ENCODE measurements at places on chromosomes 3 and 15.

GRCh38 chr3:89685731-89686130 is 578.3 kb downstream of the EPHA3 start:
- DNase-seq, result no peak

- DNase-seq, result no peak
These were observed 93.7 kb upstream of the MBNL1 start for GRCh38 chr3:152174876-152175527.

- no peak for DNase-seq
These were observed 91.3 kb upstream of the PRR23E start for GRCh38 chr3:127101411-127102187.

DNA sequence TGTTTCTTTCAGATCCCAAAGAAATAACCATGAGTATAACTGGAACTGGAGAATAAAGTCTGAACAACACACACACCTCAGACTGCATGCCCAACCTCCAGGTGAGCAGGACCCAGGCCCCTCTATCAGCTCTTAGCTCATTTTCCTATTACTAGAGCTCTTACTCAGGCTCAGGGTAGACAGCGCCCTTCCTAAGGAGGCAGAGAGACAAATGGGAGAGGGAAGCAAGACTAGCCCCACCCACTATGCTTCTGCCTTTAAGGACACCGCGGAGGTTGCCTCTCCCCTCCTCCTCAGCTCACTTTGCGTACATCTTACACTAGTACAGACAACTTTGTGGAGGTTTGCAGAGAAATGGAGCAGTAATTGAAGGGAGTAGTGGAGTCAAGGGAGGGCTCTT is 44.0 kb upstream of the GLCE start:
- DNase-seq, result no peak

DNA sequence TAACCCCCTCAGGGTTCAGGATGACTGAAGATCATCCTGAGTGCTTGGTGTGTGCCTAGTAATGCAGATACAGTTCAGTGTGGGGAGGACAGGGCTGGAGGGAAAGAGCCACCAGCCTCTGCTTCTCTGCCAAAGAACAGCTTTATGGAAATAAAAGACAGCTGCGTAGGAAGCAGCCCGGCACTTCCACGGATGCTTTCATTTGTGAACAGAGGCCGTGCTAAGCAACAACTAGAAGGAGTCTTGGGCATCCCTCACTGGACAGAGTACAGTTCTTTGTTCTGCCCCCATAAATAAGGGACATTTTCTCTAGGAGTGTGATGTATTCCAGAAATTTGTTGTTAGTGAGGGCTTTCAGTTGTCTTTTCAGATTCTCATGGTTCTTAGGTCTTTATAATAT is 194.8 kb upstream of the RGMA start:
- peak; percentile 57 for DNase-seq

- no peak for DNase-seq
These were observed 47.2 kb downstream of the CD86 start for GRCh38 chr3:122102191-122102935.

DNA sequence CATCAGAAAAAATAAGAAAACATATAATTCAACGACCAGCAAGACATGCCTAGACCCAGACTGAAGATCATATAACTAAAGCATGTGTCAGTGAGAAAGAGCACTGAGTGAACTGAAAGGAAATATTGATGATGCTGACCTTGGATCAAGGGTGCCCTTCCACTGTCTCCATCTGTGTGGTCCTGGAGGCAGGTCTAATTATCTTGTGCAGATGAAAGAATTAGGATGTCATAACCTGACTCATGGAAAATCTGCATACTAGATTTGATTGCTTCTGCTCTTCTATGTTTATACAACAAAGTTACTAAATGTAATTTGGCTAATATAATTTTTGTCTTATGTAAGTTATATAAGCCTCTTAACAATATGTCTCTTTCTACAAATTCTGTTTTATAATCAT is 264.6 kb upstream of the TGFBR2 start:
- DNase-seq, result no peak

DNA sequence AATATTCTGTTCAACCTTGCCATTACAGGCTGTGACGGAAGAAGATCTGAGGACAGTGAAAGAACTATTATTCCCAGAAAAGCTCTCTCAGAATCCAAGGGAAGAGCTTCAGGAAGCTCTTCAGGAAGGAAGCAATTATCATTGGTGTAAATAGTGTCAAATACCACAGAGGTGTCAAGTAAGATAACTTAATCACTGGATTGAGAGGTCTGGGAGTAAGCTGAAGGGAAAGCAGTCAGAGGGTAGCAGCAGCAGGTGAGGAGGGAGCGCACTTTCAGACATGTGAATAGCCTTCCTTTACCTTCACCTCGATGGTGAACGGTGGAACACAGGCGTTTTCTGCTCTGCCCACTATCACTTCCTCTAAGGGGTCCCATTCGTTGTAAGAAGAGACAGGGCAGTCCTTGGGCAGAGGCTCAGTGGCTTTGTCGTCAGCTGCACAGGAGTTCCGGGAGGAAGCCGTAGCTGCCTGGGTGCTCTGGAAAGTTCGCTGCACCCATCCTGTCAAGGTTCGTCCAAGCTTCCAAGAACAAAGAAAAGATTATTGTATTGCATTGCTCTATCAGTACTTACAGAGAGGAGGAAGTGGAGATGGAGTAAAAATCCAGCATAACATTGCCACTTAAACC is 1.9 kb downstream of the GATM start:
- no peak for DNase-seq

DNA sequence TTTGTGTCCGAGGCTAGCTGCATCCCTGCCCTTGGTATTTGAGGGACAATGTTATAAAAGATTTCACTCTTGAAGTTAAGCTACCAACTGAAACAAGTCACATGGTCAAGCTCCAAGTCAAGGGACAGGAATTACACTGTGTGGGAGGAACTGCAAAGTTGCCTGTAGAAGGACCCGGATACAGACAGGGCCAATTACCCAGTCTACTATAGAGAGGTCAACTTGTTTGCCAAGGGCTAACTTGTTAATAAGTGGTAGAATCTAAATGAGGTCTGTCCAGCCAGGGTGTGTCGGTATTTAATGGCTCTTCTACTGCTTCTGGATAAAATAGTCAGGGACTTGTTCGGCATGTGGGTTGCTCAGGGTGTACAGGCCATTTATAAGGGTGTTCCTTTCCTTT is 55.7 kb downstream of the PTPRG start:
- DNase-seq, result peak; percentile 40

GRCh38 chr15:60328852-60329443 is 68.8 kb downstream of the ANXA2 start:
- DNase-seq, result no peak

DNA sequence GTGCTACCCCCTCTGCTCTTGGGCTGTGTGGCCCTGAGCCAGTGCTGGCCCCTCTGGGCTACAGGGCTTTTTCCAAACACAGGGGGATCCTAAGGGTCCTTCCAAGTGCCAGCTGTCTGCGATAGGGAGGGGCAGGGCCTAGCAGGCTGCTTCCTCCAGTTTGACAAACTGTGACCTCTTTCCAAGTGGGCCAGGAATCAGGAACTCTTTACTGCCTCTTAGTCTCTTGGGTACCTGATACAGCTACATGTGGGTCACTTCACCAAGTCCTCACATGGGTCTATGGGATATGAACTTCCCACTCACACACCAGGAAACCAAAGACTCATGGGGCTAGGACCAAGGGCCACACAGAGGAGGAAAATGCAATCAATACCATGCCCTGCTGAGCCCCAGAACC is 25.4 kb downstream of the SEC61A1 start:
- no peak for DNase-seq

GRCh38 chr3:195388380-195388779 is 54.4 kb downstream of the ACAP2 start:
- peak; percentile 47 for DNase-seq

DNA sequence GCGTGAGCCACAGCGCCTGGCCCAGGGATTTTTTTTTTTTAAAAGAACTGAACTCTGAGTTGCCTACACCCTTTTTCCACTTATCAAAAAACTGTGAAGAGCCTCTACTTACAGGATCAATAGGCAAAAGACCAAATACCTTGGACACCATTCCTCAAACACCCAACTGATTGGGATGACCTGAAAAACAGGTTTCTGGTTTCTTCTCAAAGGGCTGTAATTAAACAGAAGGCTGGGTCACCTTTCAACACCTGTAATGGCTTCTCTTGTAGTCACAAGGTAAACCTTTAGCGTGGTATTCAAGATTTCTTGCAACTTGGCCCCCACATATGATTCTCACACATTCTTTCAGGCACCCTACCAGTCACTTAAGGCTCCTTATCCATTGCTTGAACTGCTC is 38.4 kb upstream of the PLXND1 start:
- DNase-seq, result no peak

DNA sequence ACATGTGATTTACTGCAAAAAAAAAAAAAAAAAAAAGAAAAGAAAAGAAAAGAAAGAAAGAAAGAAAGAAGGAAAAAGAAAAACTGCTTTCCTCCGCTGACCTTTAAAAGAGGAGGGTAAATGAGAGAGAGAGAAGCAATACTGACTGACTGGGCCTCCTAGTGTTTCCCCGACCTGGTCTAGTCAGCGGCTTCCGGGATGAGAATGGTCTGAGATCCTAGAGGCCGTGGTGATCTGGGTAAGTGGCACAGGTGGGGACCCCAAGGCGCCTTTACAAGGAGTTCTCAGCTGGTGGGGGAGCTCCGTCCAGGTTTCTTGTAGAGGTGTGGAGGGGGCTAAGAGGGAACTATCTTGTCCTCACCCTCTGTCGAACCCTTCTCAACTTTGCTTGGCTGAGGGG is 223.1 kb downstream of the MEIS2 start:
- no peak for DNase-seq

- no peak for DNase-seq
These were observed 321.6 kb upstream of the EPHA3 start for GRCh38 chr3:88785841-88786240.

DNA sequence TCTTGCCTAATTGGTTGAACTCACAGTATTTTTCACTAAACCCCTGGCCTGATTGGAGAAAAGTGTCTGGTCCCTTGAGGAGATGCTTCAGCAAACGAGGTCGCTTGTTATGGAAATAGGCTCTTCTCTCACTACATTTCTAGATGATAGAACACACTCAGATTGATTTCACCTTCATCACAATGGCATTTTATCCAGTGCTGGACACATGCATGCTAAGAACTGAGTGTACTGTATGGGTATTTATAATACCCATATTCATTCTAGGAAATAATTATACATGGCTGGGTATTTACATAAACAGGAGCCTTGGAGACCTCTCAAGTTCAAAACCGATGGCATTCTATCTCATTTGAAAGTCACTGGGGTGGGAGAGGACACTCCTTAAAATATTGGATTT is 444.9 kb downstream of the LPP start:
- DNase-seq, result no peak

DNA sequence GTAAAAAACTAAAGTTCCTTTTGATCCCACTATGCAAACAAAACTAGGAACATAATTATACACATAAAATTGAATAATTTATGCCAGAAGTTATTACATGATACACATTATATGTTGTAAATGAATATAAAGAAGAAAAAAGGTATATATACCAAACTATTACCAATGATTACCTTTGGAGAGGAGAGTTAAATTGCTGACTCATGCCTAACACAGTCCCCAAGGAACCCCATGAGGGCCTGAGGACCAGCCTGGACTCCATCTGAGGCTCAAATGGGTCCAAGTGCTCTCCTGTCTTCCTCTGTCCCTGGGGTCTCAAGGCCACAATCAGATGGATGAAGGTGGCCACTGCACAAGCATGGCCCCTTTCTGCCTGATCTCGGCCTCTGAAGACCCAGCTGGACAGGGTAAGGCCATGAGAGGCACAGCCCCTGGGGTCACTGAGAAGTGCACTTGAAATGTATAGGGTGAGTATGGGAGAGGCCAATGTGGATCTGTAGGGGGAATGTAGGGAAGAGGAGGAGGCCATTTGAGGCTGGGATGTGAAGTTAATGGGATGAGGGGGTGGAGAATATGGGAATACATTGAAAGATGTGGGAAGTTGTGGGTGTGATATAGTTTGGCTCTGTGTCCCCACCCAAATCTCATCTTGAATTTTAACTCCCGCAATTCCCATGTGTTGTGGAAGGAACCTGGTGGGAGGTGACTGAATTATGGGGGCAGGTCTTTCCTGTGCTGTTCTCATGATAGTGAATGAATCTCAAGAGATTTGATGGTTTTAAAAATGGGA is 1.1 kb upstream of the IQCF1 start:
- DNase-seq, result no peak

DNA sequence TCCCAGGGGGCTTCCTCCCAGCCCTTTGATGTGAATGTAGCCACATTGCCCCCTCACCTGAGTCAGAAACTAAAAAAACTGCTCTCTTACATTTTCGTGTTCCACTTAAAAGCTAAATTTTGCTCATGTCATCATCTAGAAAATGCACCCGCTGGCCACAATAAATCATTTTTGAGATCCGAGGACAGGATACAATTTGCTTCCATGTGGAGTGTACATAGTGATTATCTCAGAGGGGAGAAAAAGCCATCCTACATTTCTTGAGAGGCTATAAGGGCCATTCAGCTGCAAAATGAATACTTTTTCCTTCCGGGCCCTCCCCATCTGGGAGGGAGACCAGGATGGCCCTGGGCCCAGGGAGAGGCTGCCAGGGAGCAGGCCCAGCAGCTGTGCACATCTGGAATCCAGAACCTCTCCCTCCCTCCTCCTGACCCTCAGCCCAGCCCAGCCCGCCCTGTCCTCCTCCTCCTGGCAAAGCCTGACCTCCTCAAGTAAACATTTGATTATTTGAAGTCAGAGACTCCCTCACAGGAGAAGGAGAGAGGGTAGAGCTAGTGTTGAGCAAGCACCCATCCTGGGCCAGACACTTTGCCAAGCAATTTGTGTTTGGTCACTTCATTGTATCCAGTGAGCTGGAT is 59.1 kb downstream of the CORO2B start:
- DNase-seq, result peak; percentile 59

DNA sequence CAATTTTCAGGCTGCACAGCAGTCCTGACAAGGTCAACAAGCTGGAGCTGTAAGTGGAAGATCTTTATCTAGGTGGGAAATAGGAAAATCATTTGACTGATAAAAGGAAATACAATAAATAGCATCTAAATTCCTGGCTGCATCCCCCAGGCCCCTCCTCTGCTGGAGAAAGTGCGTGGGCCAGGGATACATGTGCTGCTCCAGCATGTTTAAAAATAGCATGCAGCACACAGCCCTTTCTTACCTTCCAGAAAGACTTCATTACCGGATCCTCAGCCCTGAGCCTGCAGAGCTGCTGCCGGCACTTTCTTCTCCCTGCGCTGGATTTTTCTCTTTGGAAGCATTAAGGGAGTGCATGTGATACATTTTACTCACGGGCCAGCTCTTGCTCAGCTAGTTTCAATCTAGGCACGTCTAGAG is 77.3 kb downstream of the HMG20A start:
- DNase-seq, result peak; percentile 58

- no peak for DNase-seq
These were observed 115.8 kb upstream of the TOPAZ1 start for GRCh38 chr3:44125882-44126281.

- no peak for DNase-seq
These were observed 54.3 kb downstream of the PDE8A start for GRCh38 chr15:85035980-85036379.

DNA sequence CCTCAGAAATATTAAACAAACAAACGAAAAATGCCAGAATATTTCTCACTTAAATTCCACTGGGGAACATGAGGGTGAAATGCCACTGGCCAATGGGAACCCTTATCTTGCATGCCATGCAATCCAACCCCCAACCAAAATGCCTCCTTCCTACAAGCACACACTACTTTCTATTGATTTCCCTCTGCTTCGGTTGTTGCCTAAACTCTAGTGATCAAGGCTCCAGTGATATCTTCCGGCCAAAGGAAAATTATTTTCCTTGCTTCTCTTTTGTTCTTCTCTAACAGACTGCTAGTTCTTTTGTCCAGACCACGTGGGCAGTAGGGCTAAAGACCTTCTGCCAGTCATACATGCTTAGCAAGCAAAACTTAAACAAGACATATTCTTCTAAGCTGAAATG is 115.7 kb downstream of the TMCC1 start:
- DNase-seq, result no peak

Measured in kidney (tissue), 22 donors.